ENCODE measurements at places on chromosomes 5 and 9. TPM values are rescaled to one million over a fixed set of nuclear protein-coding genes. Genes with fewer than 3 reads are reported as not detected.
A peak's percentile ranks its signal among the peaks of the same experiment; 100 is the strongest.

DNA sequence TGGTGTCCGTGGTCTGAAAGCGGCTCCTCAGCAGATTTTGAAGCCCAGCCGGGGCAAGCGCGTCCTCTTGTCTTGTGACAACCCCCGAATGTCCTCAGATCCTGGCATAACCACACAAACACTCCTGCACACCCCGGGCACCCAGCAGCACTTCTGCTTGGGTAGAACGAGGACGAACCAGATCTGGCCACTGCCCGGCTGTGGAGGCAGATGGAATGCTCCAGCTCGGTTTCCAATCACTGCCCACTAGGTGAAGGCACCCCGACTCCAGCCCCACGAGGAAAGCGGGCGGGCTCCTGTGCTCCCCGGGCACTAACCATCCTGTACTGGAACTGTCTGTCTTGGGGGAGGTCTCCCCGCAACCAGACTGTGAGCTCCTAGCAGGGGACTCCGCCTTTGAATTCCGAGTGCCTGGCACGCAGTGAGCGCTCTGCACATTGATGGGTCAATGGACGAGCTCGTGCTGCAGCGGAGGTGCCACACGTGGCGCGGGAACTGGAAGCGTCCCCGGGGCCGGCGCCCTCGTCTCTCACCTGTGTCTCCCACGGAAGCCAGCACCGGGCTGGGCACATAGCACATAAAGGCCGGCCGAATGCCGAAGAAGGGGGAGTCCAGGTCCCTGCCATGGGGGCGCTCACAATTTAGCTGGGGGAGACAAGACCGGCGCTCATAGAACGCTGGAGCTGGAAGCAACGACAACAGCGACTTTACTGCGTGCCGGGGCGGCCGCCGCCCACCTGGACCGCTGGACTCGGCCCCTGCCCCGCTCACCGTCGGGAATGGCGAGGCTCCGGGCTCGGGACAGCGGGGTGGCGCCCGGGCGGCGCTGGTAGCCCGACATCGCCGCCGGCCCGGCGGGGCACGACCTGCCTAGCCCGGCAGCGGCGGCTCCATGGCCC lies 608 bp downstream of the ENTR1 start:
- peaks cover 62% of the 10 kb centered on the region for H3K36me3 ChIP-seq
- peak overlapping the region; percentile 86 for H3K27ac ChIP-seq
- no peak for DNase-seq
- no peaks in the 10 kb centered on the region for H3K27me3 ChIP-seq

DNA sequence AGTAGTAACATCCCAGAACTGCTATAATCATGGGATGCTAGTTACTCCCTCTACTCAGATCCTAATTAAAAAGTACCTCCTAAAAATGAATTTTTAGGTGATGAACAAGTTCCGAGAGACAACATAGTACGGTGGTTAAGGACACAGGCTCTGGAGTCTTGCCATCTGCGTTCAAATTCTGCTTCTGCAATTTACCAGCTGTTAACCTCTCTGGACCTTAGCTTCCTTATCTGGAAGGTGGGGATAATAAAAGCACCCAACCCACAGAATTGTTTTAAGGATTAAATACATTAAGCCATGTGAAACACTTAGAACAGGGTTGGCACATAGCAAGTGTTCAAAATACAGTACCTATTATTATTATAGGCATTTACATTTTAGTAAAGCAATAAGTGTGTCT lies 77.5 kb upstream of the XPA start:
- no peaks in the 10 kb centered on the region for H3K4me1 ChIP-seq
- DNase-seq: no peak
- no peaks in the 10 kb centered on the region for H3K36me3 ChIP-seq
- H3K4me3 ChIP-seq: no peak overlapping the region

DNA sequence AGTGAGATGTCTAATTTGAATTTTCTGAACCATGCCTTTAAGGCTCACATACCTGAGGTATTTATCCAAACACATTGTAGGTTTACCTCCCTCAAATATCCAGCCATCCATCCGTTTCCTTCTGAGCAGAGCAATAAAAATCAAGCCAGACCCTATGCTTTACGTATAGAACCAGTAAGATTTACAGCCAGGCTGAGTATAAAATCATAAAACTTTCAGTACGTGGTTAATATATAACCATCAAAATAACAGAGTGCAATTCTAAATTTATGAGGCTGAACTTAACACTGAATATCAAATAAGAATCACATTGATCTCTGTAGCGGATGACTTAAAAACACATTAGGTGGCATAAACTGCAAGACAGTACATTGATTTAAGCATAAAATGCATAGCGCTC lies 877.9 kb upstream of the WWC1 start:
- H3K36me3 ChIP-seq: no peaks in the 10 kb centered on the region
- no peak overlapping the region for H3K4me3 ChIP-seq
- no peaks in the 10 kb centered on the region for H3K4me1 ChIP-seq
- H3K27me3 ChIP-seq: no peaks in the 10 kb centered on the region
- H3K27ac ChIP-seq: no peak overlapping the region
- no peak for DNase-seq

DNA sequence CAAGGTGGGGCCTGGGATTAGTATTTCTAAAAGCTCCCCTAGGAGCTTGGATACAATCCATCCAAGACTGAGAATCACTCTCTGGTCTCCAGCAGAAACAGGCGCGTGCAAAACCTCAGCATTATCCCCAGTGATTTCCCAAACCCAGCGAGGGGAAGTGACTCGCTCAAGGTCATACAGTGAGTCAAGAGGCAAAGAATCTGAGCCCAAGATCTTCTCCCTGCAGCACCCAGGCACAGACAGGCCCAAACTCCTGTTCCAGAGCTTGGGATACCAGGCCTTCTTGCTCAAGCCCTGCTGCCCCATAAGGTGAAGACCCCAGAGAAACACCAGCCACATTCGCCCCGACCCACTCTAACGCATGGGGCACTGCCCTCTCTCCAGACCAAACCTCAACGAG lies 33.2 kb downstream of the SHB start:
- H3K36me3 ChIP-seq: no peaks in the 10 kb centered on the region
- DNase-seq: no peak
- H3K27ac ChIP-seq: no peak overlapping the region
- peaks cover 35% of the 10 kb centered on the region for H3K4me1 ChIP-seq
- no peak overlapping the region for H3K4me3 ChIP-seq

Gene BARHL1
- total RNA-seq: not detected

All from heart left ventricle (tissue), 16 donors.